Fibroblast of upper back skin (primary cell): ENCODE measurements at places on chromosomes 1 and 21.

GRCh38 chr1:208339911-208340310 is 95.7 kb upstream of the PLXNA2 start:
- no peak for DNase-seq

DNA sequence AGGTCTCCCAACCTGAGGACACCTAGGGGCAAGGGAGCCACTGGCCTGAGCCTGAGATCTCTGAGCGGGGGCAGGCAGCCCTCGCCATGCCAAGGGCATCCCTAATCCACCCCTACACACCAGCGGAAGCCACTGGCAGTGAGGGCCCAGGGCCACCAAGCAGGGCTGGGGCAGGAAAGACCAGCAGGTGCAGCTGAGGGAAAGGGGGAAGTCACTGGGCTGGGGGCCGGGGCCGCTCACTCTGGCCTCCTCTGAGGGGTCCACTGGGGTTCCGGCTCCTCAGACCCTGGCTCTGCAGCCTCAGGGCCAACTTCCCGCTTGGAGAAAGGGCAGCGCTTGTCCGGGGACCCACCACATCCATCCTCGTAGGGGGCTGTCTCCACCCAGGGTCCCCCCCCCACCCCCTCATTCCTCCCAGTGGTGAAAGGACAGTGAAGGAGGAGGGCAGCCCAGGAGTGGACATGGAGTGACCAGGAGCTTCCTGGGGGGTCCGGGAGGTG is 42.5 kb upstream of the ACTRT2 start:
- DNase-seq: no peak

DNA sequence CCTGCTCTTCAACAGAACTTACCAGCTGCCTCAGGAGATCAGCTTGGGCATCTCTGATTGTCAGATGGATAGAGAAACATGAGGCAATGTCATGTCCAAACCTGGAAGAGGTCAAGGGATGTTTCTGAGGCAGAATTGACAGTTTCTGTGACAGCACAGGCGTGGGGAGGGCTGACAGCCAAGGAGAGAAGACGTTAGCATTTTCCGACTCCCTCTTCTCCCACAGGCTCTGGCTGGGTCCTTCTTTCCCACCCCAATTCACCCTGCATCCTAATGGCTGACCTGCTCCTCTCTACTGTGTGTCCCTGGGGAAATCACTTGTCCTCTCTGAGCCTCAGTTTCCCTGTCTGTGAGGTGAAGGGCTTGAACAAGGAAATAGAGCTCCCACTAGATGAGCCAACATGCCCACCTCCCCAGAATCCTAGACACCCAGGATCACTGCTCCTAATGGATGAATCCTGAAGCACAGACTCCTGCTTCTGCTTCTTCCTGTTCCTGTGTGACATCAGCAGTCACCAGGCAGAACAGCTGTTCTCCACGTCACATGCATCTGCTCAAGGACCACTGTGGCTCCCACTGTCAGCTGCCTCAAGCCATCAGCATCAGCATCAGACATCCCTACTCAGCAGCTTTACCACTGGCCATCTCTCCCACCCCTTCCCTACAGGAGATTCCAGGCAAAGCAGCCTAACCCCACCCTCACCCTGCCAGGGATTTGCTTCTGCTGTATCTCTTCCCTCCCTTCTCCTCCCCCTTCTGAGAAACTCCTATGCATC is 408.0 kb downstream of the MATN1 start:
- no peak for DNase-seq

GRCh38 chr1:244801246-244801645 is 34.2 kb upstream of the COX20 start:
- peak; percentile 19 for DNase-seq

DNA sequence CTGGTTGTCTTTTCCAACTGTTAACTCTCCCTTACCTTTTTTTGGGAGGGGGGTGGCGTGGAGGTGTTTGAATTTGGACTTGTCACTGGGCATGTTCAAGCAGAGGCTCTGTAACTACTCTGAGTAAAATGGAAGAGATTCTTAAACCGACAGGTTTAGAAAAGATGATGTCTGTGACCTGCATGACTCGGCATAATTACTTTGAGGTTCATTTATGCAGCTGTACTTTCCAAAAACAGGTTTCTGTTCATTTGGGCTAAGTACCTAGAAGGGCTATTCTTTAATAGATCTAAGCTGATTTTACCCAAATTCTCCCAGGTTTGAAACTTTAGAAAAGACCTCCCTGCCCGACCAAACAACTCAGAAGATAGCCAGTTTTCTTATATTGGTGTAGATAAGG is 80.3 kb downstream of the SLC35A3 start:
- DNase-seq: no peak

GRCh38 chr1:169699707-169700106 is 11.7 kb downstream of the SELL start:
- DNase-seq: no peak

DNA sequence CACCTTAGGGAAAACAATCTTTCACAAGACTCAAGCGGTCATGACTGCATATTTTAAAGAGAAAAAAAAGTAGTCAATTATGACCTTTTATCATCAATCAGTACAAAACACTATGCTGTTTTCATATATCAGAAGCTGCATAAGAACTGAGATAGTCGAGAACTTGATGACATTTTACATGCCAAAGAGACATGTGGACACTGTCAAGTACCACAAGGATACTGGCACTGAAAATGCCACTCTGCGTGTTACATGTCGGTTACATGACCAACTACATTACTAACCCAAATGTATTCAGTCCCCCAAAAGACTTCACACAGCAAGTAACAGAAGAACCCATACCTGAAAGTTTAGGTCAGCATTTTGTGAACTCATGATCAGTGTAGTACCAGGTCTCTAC is 975.0 kb upstream of the ADGRL4 start:
- DNase-seq: no peak

DNA sequence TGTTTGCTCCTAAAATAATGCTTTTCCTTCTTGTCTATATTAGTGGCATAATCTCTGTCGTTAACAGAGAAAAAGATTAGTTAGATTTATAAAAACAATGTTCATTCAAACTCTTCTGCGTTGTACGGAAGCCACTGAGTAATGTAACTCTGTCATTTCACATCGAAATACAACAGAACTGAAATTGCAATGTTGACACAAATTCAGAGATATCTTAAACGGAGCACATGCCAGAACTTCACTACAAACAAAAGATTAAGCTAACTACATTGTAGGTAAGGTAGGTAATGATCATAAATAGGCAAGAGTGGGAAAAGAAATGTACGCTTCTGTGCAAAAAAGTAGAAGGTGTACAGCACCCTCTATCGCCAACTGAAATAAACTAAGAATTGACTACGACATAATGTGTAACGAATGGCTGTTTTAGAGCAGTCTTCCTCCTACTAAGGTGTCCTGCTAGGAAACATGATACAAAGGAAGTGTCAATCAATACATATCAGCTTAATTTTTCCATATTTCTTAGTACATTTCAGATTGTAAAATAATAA is 56.6 kb downstream of the PCNX2 start:
- no peak for DNase-seq

DNA sequence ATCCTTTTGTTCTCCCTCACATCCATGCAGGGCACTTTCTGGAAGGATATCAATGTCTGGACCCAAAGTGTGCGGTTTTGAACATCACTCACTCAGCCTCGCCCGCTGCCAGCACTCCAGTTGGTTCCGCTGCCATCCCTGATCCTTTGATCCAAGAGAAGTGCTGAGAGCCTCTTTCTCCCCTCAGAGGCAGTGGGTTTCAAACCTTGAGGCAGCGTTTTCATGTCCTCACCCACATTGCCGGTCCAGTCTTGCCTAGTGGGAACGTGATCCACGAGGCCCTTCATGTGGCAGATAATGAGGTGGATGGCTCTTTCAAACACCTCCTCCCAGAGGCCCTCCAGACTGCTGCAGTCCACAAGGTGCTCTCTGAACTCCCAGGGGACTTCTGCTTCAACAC is 122.2 kb downstream of the ACTL8 start:
- no peak for DNase-seq

GRCh38 chr1:196701144-196701543 is 49.3 kb downstream of the CFH start:
- no peak for DNase-seq

- no peak for DNase-seq
Measured at GRCh38 chr1:75132812-75133619, 1.2 kb upstream of the LHX8 start.

DNA sequence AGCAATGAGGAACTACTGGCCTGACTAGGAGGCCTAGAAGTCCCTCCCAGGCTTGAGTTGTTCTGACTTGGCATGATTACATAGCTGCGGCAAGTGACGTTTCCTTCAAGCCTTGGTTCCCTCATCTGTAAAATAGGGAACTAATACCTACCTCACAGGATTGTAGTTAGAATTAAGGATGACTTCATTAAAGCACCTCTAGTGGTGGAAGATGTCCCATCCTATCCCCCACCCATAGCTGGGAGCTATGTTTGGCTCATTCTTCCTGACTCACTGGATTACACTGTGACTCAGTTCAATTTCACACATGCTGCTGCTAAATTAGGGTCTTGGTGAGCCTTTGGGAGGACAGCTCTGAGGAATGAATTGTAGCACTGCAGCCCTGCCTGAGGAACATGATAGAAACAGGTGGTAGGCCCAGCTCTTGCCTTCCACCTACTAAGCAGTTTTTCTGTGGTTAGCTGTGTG is 6.0 kb upstream of the SHISA4 start:
- DNase-seq: peak; percentile 88

- no peak for DNase-seq
Measured at GRCh38 chr1:50634251-50634650, 211.0 kb upstream of the DMRTA2 start.

DNA sequence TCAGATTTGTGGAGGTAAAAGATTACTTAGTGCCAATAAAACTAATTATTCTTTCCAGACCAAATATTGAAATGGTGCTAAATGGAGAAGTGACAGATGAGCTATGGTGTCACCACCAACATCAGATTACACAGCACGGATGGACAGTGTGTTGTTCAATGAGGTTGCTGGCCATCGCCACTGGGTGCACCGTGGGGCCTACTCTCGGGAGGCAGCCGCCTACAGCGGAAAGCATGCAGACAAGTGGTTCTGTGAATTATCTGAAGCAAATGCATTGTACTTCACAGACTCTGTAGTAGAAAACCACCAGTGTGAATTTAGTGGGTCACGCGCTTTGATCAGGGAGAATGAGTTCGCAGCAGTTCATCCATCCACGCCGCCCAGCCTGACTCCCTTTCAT is 42.3 kb downstream of the GNG4 start:
- DNase-seq: no peak

GRCh38 chr1:6134741-6135510 is 45.2 kb downstream of the CHD5 start:
- no peak for DNase-seq

DNA sequence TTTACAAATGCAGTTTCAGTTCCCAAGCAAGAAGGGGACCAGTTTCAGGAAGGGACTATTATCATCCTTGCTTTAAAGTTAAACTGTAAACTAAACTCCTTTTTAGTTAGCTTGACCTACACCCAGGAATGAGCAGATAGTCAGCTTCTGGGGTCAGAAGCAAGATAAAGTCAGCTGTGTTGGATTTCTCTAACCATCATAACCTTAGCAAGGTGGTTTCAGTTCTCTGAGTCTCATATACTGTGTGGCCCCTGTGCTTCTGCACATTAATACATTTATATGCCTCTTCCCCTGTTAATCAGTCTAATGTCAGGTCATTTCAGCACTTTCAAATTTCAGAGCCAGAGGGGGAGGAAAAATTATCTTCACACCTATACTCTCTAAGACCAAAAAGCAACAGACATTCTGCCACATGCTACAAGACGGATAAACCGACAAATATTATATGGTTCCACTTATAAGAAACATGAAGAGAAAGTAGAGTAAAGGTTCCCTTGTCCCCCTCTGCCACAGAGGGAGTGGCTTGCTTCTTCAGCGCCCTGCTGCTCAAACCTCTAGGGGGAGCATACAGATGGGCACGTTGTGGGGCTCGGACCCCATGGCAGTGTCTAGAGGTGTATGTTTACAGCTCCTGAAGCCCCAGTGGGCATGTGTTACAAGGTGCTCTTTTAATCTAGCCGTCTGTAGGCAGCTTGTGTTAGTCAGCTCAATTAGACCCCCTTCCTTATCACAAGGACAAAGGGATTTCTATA is 89.1 kb downstream of the SMYD3 start:
- DNase-seq: no peak

DNA sequence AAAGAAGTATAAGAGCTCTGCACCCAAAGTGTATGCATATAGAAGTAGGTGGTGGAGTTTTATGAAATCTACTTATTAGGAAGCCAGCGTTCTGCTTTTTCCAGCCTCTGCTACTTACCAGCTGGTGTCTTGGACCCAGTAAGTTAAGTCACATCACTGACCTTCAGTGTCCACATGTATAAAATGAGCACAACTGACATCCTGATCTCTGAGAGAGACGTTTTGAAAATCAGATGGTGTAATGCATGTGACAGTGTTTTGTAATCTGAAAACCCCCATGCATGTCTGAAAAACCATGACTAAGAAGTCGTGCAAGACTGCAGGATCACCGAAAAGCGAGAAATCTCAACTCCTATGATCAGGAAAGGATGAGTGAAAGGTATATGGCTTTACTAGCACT is 2.0 kb downstream of the CR1 start:
- no peak for DNase-seq

DNA sequence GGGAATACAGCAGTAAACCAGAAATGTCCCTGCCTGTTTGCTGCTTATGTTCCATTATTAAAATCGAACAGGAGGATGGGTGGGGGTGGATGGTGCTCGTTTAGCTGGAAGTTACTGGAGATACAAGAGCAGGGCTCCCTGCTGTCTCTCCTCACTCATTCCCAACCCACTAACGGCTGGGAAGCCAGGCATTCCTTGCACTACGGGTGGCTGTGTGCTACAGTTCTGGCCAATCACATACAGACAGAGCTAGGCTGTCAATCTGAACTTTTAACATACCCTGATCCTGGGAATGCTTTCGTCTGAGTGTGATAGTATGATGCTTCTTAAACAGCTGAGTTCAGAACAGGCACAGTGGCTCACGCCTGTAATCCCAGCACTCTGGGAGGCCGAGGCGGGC is 7.0 kb downstream of the SIPA1L2 start:
- peak; percentile 8 for DNase-seq

GRCh38 chr1:35539824-35540261 is 17.4 kb downstream of the KIAA0319L start:
- peak; percentile 81 for DNase-seq

- DNase-seq: no peak
Measured at GRCh38 chr1:12359359-12360133, 129.7 kb downstream of the VPS13D start.

- peak; percentile 75 for DNase-seq
Measured at GRCh38 chr1:244137725-244138124, 86.6 kb downstream of the ZBTB18 start.

DNA sequence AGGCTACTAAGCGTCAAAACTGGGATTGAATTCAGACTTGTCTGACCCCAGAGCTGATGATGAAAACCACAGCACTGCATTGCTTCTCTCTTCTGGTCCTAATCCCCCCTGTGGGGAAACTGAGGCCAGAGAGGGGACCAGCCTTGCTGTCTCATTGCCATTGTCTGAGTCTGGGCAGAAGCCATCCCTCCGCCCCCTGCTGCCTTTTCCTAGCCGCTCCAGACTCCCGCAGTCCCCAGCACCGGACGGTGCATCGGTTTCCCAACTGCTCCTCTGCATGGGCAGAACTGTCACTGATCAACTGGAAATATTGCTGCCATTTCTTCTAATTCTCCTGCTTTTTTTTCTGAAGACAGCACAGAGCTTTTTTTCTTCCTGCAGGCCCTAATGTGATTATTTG is 157.4 kb downstream of the ACTL8 start:
- no peak for DNase-seq
